Activated CD8-positive, alpha-beta T cell treated with anti-CD3 and anti-CD28 coated beads for 36 hours (primary cell): ENCODE measurements at places on chromosomes 6 and 20.

DNA sequence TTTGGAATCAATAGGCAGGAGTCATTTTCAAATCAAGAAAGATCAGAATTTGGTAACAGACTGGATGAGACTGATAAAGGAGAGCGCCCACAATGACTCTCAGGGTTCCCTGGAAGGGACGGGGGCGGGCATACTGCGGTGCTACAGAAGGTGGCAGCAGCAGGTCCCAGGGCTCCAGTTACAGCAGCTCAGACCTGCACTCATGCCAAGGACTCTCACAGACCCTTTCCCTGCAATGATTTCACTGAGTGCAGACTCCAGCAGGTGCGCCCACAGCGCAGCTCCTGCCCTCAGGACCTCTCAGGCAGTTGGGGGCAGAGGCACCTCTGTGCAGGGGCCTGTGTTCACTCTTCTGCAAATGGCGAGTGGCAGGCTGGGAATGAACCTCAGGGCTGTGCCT is 359.8 kb downstream of the ZFAND3 start:
- H3K27me3 ChIP-seq, result no peaks in the 10 kb centered on the region
- no peak for DNase-seq
- H3K4me1 ChIP-seq, result no peaks in the 10 kb centered on the region
- H3K27ac ChIP-seq, result no peak overlapping the region
- H3K36me3 ChIP-seq, result no peaks in the 10 kb centered on the region

DNA sequence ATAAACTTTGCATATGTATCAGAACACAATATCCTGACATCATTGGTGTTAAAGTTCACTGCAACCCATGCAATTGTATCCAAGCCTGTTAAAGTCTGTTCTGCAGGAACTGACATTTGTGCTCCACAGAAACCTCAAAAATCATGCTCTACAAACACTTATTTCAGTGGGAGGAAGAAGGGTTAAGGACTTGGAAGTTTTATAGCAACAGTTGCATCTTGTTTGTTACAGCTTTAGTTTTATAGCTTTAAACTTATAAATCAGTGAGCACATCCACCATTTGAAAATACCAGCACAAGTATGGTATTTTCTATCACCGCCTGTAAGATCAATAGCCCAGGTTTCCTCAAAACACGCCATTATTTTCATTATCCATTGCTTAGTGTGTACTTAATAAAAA is 884 bp downstream of the ECT2L start:
- no peak overlapping the region for H3K4me3 ChIP-seq
- peaks cover 5% of the 10 kb centered on the region for H3K4me1 ChIP-seq
- peaks cover 5% of the 10 kb centered on the region for H3K36me3 ChIP-seq
- no peak overlapping the region for H3K27ac ChIP-seq
- DNase-seq, result no peak

- H3K4me1 ChIP-seq, result peaks cover 2% of the 10 kb centered on the region
- no peaks in the 10 kb centered on the region for H3K27me3 ChIP-seq
- H3K27ac ChIP-seq, result no peak overlapping the region
These were observed 166.4 kb downstream of the NFATC2 start for GRCh38 chr20:51376111-51376510.

DNA sequence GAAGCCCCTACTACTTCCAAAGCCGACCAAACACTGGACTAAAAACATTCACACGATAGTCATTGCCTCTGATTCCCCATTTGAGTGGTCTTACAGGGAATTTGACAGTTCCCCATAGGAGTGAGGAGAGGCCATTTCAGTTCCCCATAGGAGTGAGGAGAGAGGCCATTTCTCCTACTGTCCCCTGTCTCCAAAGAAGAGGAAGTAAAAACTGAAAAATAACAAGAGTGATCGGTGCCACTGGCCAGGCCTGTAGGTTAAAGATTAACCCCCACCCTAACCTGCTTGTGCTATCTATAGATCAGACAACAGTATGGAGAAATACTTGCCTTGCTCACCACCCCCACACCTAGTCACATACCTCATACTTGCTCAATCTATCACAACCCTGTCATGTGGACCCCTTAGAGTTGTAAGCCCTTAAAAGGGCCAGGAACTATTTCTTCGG is 204.0 kb upstream of the MOCS1 start:
- no peak for DNase-seq
- no peak overlapping the region for H3K4me3 ChIP-seq
- H3K27me3 ChIP-seq, result peaks cover 3% of the 10 kb centered on the region
- no peaks in the 10 kb centered on the region for H3K36me3 ChIP-seq
- H3K4me1 ChIP-seq, result no peaks in the 10 kb centered on the region

DNA sequence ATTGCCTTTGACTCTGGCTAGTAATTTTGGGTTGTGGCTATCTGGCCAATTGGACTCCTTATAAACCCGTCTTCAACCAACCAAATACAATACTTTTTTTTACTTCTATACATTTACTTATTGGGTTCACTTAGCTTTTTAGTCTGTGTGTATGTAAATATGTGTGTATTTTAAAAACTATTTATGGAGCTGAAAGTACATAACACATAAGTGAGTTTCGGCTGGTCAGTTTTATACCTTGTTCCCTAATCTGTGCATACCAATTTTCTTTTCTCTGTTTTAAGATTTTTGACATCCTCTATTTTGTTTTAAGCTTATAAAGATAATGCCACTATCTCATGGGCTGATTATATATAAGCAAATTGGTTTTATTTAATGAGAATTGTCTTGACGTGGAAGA is 129.5 kb downstream of the LRRC1 start:
- H3K36me3 ChIP-seq, result peaks cover 3% of the 10 kb centered on the region
- DNase-seq, result no peak
- no peaks in the 10 kb centered on the region for H3K4me1 ChIP-seq
- H3K4me3 ChIP-seq, result no peak overlapping the region

GRCh38 chr6:81770381-81770780 is 17.9 kb upstream of the TENT5A start:
- no peak overlapping the region for H3K27ac ChIP-seq
- H3K36me3 ChIP-seq, result no peaks in the 10 kb centered on the region
- DNase-seq, result no peak
- H3K27me3 ChIP-seq, result peaks cover 12% of the 10 kb centered on the region
- peaks cover 7% of the 10 kb centered on the region for H3K4me1 ChIP-seq

DNA sequence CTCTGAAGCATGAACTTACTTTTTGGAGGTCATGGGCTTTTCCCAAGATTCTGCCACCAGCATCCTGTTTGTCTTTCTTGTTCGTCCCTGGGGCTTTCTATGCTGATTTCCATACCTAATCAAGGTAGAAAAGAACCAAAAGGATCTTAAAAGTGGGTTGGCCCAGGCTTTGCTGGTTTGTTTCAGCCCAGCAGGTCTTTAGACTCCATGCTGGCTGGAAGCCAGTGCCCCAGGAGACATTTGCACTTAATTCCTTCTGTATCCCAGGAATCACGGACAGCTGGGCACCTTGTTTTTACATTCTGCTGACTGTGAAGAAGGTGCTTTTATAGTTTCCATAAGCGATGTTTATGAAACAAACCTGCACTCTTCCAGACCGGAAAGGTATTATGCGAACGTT is 195.9 kb downstream of the CDH4 start:
- DNase-seq, result no peak
- H3K4me3 ChIP-seq, result no peak overlapping the region
- no peaks in the 10 kb centered on the region for H3K36me3 ChIP-seq
- H3K27ac ChIP-seq, result no peak overlapping the region
- no peaks in the 10 kb centered on the region for H3K4me1 ChIP-seq
- H3K27me3 ChIP-seq, result peaks cover 5% of the 10 kb centered on the region

DNA sequence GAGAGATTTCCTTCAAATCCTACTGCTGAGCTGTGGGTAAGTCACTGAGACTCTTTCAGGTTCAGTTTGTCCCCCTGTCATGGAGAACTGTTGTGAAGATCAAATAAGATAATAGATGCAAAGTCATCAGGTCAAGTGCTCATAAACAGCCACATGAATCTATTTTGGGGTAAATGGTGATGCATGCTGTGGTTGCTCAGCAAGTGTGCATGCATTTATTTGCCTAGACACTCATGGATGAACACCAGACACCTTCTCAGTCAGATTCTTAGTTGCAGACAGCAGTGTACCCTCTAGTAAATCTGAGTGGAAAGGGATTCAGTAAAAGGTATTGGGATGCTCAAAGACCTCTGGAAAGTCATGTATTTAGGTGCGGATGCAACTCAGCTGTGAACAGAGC is 168.0 kb upstream of the FOXA2 start:
- H3K4me1 ChIP-seq, result no peaks in the 10 kb centered on the region
- H3K27ac ChIP-seq, result no peak overlapping the region
- H3K36me3 ChIP-seq, result no peaks in the 10 kb centered on the region
- H3K27me3 ChIP-seq, result no peaks in the 10 kb centered on the region

DNA sequence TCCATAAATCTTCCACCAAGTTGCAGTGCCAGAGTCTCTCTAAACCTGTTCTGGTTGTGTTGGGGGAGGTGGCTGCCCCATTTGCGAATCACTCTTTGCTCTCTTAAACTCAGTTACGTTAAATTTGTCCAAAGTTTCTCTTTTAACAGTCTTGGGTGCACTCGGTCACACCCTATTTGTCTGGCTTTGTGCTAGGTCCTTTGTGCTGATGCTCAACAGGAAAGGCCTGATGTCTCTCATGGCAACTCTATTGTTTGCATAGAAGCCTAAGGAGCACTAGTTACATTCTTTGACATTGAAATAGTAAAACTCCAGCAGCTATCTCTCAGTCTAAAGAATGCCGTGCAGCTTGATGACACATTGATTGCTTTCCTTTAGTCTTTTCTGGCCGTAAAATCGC is 105.1 kb downstream of the TRMT11 start:
- peaks cover 3% of the 10 kb centered on the region for H3K4me1 ChIP-seq
- H3K27ac ChIP-seq, result no peak overlapping the region
- no peak for DNase-seq
- no peaks in the 10 kb centered on the region for H3K27me3 ChIP-seq
- peaks cover 3% of the 10 kb centered on the region for H3K36me3 ChIP-seq

DNA sequence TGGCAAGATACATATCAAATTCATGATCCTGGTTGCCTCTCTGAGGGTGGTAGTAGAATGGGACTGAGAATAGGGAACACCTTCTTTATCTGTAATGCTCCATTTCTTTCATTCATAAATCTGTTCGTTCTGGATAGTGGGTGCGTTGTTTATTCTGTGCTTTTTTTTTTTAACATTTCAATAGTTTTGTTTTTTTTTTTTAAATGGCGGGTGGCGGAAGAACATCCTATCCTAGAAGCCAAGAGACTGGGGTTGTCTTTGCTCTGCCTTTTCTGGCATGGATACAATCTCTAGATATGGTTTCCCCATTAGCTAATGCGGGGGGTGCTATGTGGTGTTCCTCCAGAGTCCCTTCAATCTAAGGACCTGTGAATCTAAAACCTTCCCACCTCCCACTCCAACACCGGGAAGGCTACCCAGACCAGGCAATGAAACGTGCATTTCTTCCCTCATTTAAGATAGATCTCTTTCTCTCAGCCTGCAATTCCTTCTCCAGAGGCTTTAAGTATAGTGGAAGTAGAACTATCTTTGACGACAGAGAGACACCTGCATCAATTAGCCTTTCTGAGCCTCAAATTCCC is 883 bp upstream of the CCDC28A start:
- peaks cover 29% of the 10 kb centered on the region for H3K4me1 ChIP-seq
- peak overlapping the region; percentile 99 for H3K4me3 ChIP-seq
- H3K36me3 ChIP-seq, result no peaks in the 10 kb centered on the region
- peak; percentile 7 for DNase-seq
- H3K27ac ChIP-seq, result peak overlapping the region; percentile 100
- H3K27me3 ChIP-seq, result no peaks in the 10 kb centered on the region

GRCh38 chr20:49647550-49647949 is 66.1 kb downstream of the B4GALT5 start:
- no peaks in the 10 kb centered on the region for H3K4me1 ChIP-seq
- peaks cover 33% of the 10 kb centered on the region for H3K36me3 ChIP-seq
- H3K4me3 ChIP-seq, result no peak overlapping the region
- no peak overlapping the region for H3K27ac ChIP-seq
- no peaks in the 10 kb centered on the region for H3K27me3 ChIP-seq
- no peak for DNase-seq

DNA sequence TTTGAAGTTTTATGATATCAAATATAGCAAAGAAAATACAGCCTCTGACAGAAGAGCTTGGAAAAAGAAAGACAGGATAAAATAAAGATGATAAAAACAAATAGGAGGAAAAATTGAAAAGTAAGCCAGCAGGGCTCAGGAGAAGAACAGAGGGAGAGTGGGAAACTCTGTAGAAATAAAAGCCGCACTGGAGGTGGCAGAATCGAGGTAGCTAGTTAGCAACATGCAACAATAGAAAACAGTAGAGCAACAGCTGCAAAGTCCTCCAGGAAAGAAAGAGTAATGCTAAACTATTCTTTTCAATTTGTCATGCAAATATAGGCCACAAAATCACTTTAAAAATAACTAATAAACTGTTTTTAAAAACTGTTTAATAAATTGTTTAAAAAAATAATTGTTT is 28.8 kb downstream of the HBS1L start:
- peaks cover 36% of the 10 kb centered on the region for H3K36me3 ChIP-seq
- no peak for DNase-seq
- peak overlapping the region; percentile 71 for H3K27ac ChIP-seq

- H3K27ac ChIP-seq, result no peak overlapping the region
- H3K36me3 ChIP-seq, result no peaks in the 10 kb centered on the region
- no peaks in the 10 kb centered on the region for H3K4me1 ChIP-seq
These were observed 210.9 kb downstream of the TINAG start for GRCh38 chr6:54519161-54519560.

DNA sequence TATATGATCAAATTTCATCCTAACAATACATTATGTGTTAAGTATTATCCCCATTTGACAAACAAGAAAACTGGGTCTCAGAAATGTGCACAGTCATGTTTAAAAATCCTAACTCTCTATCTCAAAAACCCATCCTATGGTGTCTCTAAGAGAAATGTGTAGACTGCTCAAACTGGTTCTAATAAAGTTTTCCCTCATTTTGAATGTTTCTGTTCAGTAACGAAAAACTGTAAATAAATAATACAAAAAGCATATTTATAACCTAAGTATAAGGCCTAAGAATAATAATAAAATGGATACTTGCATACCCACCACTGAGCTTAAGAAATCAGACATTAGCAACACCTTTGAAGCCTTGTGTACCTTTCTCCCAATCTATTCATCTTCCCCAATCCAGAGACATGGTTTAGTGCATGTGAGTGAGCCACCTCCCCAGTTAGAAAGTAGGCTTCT is 39.0 kb downstream of the TNFAIP3 start:
- DNase-seq, result no peak
- peak overlapping the region; percentile 22 for H3K4me3 ChIP-seq
- H3K4me1 ChIP-seq, result peaks cover 70% of the 10 kb centered on the region

GRCh38 chr20:52524861-52525260 is 333.3 kb upstream of the ZFP64 start:
- no peaks in the 10 kb centered on the region for H3K4me1 ChIP-seq
- H3K27ac ChIP-seq, result no peak overlapping the region
- H3K36me3 ChIP-seq, result no peaks in the 10 kb centered on the region
- H3K27me3 ChIP-seq, result peaks cover 2% of the 10 kb centered on the region
- H3K4me3 ChIP-seq, result no peak overlapping the region
